ENCODE measurements at places on chromosomes 11 and 22.

DNA sequence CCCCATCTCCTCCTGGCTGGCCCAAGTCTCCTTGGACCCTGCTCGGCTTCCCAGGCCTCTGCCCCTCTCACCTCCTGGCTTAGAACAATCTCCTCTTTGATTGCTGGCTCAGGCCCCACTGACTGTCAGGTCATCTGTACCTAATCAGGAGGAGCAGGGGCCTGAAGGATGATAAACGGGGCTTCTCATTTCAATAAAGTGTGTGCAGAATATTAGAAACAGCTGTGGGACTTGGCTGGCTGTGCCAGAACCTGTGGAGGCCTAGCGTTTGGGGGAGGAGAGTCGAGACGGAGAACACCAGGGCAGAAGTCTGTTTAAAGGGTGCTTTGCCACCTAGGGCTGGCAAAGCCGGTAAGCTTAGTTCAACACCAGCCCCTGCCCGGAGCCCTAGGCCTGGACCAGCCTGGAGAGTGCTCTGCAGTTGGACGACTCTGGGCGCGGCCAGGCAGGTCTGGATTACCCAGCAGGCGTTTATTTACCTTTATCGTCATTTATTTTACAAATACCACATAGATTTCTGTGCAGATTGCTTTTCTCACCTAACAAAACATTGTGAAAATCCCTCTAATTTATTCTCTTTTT lies 10.1 kb upstream of the VSIG10L2 start:
- no peak for DNase-seq

DNA sequence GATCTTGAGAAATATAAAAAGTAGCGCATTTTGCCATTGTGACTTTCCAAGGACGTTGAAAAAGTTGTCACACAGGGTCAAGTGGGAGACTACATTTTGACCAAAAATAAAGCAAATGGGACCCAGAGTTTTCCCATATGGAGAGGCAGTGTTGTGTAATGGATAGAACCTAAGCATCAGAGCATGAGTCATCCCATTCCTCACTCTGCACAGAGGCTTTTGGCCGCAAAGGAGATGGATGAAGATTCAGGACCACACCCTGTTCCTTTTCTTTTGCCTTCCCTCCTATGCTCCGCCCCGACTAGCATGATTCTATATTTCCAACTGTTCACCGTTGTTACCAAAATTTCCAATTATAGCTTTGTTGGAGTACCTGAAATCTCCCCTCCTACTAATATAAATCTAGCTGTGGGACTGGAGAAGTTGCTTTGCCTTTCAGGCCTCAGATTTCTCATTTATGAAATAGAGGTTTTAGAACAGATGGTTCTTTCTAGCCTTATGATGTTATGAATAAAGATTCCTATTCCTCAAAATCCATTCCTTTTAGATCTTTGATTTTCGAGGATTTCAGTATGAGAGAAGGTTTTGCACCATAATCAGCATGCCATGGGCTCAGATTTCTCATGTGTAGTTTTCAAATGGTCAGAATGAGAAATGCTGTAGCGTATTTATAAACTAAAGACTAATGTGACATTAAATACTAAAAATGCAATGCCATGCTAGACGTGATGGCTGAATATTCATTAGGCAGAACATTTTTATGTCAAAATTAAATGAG lies 921.9 kb upstream of the TENM4 start:
- DNase-seq: no peak

DNA sequence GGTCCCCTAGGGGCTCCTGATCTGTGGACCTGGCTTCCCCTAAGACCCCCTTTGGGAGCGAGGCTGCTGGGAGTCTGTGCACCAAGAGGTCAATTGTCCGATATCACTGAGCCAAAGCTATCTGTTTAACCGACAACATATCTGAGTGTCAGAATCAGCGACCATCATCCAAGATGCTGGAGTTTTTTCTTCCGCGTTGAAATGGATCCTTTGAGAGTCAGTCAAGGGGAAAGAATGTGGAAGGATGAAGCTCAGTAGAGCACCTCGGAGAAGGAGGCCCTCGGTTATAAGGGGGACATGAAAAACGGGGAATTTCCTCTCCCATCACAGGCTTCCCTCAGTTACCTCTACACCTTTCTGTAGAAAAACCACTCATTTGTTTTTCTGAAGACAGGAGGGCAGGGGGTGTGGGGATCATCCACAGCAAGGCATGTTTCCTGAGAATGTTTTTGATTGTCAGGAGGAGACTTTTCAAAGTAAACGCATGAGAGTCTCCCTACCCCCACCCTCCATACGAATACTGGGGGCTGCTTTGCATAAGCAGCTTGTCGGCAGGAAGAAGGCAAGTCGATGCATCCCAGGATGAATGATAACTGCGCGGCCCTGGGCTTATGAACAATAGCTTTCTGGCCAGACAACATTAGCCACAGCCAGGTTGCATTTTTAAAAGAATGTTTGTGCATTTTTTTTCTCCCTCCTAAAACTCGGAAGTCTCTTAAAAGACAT lies 37.7 kb upstream of the CCND1 start:
- no peak for DNase-seq

- DNase-seq: no peak
Observed at GRCh38 chr11:72245263-72245816, 1.4 kb upstream of the PHOX2A start.

GRCh38 chr11:18865261-18865660 lies 73.7 kb upstream of the PTPN5 start:
- no peak for DNase-seq

DNA sequence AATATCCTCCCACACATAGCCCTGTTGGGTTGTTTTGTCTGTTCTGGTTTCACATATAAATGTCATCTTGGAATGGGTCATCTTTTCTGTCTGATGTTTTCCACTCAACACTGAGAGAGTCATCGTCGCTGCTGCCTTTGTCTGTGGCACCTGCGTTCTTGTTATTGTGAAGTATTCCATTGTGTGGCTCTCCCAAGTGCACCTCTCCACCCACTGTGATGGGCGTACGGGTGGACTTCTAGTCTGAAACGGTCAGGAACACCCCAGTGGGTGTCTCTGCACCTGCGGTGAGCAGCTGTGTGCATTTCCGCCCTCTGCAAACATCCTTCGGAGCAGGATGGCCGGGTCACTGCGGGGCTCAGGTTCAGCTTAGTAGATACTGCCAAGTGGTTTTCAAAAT lies 34.5 kb upstream of the RTL6 start:
- no peak for DNase-seq

DNA sequence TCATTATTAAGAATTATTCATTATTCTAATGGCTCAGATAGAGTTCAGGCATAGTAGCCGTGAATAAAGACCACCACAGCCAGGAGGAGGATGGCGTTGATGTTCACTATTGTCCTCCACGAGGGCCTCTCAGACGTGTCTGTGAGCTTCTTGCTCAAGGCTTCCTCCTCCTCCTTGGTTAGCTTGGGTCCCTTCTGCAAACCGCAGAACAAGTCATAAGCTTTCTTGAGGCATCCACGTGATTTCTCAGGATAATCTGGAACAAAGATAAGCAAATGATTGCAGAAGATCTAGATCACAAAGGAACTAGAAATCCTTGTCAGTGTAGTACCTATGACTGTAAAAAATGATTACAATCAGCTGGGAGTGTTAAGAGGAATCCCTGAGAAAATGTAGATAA lies 13.6 kb upstream of the RFPL2 start:
- no peak for DNase-seq

GRCh38 chr22:29199702-29200400 lies 5.8 kb upstream of the EMID1 start:
- no peak for DNase-seq

DNA sequence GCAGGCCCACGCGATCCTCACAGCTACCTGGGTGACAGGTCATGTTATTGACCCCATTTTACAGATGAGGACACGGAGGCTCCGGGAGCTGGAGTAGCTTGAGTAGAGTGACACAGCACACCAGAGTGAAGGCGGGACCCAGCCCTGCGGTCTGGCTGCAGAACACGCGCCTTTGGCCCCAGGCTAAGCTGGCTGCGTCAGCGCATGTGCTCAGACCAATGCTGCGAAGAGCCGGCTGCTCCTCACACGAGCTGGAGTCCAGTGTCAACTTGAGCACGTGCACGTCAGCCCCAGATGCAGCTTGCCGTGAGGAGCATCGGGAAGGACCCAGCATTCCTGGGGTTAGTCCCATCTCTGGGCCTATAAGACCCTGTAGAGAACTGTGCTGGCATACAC lies 49.9 kb downstream of the SCUBE1 start:
- no peak for DNase-seq

GRCh38 chr22:44718418-44718817 lies 16.4 kb downstream of the PRR5 start:
- no peak for DNase-seq

GRCh38 chr22:39236321-39237317 lies 8.2 kb downstream of the PDGFB start:
- DNase-seq: no peak

GRCh38 chr11:35851342-35851741 lies 92.5 kb upstream of the LDLRAD3 start:
- DNase-seq: no peak

GRCh38 chr11:126694065-126694625 lies 306.4 kb downstream of the KIRREL3 start:
- no peak for DNase-seq

- DNase-seq: no peak
Observed at GRCh38 chr22:35312198-35313059, 12.7 kb downstream of the TOM1 start.

- no peak for DNase-seq
Observed at GRCh38 chr11:86571273-86571948, 101.0 kb downstream of the ME3 start.

DNA sequence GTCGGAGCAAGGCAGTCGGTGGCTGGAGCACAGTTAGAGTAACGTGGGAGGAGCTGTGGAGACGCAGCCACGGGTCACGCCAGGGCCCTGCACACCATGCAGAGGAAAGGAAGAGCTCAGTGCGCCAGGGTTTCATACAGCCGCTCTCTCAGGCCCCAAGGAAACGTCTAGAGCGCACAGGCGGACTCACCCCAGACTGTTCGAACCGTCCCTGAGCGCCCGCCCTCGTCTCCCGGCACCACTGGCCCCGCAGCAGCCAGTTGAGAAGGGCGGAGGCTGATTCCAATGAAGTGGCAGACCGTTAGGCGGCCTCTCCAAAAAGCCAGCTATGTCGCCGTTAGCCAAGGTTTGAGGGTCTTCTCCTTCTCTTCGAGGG lies 483 bp upstream of the HYLS1 start:
- no peak for DNase-seq

DNA sequence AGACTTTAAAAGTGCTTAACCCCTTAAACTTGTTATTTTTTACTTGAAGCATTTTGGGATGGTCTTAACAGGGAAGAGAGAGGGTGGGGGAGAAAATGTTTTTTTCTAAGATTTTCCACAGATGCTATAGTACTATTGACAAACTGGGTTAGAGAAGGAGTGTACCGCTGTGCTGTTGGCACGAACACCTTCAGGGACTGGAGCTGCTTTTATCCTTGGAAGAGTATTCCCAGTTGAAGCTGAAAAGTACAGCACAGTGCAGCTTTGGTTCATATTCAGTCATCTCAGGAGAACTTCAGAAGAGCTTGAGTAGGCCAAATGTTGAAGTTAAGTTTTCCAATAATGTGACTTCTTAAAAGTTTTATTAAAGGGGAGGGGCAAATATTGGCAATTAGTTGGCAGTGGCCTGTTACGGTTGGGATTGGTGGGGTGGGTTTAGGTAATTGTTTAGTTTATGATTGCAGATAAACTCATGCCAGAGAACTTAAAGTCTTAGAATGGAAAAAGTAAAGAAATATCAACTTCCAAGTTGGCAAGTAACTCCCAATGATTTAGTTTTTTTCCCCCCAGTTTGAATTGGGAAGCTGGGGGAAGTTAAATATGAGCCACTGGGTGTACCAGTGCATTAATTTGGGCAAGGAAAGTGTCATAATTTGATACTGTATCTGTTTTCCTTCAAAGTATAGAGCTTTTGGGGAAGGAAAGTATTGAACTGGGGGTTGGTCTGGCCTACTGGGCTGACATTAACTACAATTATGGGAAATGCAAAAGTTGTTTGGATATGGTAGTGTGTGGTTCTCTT lies 2.8 kb downstream of the MALAT1 start:
- no peak for DNase-seq

- DNase-seq: no peak
Observed at GRCh38 chr22:29615705-29616327, 12.4 kb downstream of the NF2 start.

GRCh38 chr11:75667831-75668450 lies 897 bp downstream of the MAP6 start:
- no peak for DNase-seq

- DNase-seq: no peak
Observed at GRCh38 chr11:5671831-5672230, 13.0 kb downstream of the TRIM5 start.

DNA sequence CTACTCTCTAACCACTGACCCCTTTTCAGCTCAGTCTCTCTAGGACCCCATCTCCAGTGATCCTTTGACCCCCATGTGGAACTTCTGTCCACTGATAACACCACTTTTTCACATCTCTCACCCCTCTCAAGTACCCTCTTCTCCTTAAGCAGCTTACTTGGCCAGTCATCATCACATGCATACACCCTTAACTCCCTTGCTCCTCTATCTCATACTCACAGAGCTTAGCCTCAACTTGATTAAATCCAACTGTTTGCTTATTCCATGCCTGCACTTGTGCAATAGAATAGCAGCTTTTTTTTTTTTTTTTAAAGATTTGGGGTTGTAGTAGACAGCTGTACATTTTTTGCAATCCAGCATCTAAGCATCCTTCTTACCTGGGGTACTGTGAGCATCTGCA lies 22.2 kb downstream of the AQP11 start:
- no peak for DNase-seq

- no peak for DNase-seq
Observed at GRCh38 chr22:46625113-46625842, 5.1 kb downstream of the GRAMD4 start.

DNA sequence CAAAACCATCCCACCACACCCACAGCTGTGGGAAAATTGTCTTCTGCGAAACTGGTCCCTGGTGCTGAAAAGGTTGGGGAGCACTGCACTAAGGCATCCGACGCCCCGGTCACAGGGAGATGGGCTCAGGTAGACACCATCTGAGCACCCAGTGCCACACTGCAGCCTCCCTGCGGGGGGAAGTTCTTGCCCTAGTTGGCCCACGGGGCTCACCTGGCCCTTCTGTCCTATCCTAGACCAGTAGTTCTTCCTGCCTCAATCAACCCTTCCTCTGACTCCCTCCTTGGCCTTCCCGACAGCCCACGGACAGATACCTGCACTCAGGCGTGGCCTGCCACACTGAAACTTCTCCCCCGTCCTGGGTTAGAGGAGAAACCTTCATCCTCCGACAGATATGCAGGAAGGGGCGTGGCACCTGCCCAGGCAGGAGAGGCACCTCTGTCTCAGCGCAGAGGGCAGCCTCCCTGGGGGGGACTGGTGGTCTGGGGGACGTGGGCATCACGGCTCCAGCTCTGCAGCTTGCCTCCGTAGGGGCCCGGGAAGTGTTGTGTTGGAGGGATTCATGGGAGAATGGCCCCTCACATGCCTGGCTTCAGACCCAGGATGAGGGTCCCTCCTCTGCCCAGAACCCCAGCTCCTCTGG lies 4.5 kb downstream of the ANO9 start:
- DNase-seq: no peak

- DNase-seq: no peak
Observed at GRCh38 chr11:122676638-122677037, 21.1 kb downstream of the UBASH3B start.

GRCh38 chr22:38618682-38619081 lies 37.5 kb downstream of the FAM227A start:
- no peak for DNase-seq

GRCh38 chr11:12508151-12508751 lies 130.9 kb downstream of the PARVA start:
- no peak for DNase-seq
